B cell (primary cell): ENCODE measurements at places on chromosomes 2 and 18. TPM values are rescaled to one million over a fixed set of nuclear protein-coding genes. Genes with fewer than 3 reads are reported as not detected.

DNA sequence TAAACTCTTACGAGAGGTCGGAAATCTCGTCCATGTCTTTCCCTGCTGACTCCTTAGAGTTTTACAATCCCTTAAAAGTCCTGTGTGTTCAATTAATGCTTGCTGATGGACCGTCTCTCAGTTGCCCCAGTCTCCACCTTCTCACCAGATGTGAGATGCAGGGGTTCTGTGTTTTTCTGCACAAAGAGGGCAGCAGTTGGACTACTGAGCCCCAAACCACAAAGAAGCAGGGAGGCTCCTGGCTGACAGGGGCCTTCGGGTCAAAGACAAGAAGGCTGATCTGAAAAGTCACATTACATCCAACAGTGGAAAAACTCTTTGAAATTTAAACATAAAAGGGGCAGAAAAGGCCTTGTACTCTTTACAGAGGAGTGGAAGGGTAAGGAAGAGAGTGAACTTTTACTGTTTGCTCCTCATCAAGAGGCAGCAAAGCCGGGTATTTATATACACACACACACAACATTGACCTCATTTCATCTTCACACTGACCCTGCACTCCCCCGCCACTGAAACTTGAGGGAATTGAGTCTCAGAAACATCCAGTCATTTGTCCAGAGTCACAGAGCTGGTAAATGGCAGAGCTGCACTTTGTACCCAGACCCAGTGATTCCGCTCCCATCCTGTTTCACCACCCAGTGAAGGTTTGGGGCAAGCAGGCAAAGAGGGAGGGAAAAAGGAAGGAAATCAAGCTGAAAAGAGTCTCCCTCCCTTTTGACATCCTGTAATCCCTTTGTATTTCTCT lies 23.7 kb downstream of the MRPL33 start:
- DNase-seq: no peak
- H3K27me3 ChIP-seq: no peaks in the 10 kb centered on the region
- no peaks in the 10 kb centered on the region for H3K4me1 ChIP-seq
- H3K27ac ChIP-seq: no peak overlapping the region
- H3K36me3 ChIP-seq: no peaks in the 10 kb centered on the region

THSD7B gene
- 0.15 and 0.76 TPM in 2 replicates for total RNA-seq

GRCh38 chr18:68178921-68179320 lies 536.0 kb downstream of the TMX3 start:
- no peak overlapping the region for H3K27ac ChIP-seq
- DNase-seq: no peak
- H3K27me3 ChIP-seq: no peaks in the 10 kb centered on the region
- no peak overlapping the region for H3K4me3 ChIP-seq
- no peaks in the 10 kb centered on the region for H3K4me1 ChIP-seq

- H3K36me3 ChIP-seq: no peaks in the 10 kb centered on the region
- H3K4me1 ChIP-seq: no peaks in the 10 kb centered on the region
- no peaks in the 10 kb centered on the region for H3K27me3 ChIP-seq
- H3K4me3 ChIP-seq: no peak overlapping the region
These were observed 38.6 kb downstream of the MARCO start for GRCh38 chr2:118980573-118980972.

PTH2R gene
- total RNA-seq: 0.73 and 0.84 TPM in 2 replicates

DNA sequence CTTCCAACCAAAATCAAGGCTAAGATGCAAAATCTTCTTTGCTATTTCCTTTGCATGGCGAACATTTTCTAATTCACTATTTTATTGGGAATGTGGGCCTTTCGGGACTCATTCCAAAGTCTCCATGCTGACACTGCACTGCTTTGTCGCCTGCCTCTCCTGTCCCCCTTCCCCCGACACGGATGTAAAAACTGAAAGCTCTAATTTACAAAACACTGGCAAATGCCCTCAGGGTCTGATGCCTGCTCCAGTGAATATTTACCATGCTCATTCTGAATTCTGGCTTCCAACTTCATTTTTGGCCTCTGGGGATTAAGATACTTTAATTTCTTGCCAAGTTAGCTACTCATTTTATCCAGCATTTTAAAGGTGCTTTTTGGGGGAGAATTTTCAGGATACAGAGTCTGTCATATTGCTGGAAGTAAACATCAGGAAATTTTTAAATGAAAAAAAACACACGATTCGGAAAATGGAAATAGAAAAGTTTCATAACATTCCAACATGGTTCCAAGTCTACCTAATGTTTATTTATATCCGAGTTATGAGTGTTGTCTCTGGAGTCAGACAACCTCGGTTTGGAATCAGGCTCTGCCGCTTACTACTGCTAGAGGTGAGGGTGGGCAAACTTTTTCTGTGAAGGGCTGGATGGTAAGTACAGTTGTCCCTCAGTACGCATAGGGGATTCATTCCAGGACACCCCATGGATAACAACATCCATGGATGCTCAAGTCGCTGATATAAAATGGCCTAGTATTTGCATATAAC lies 14.6 kb upstream of the LTBP1 start:
- H3K4me3 ChIP-seq: no peak overlapping the region
- DNase-seq: no peak
- H3K36me3 ChIP-seq: no peaks in the 10 kb centered on the region
- H3K4me1 ChIP-seq: no peaks in the 10 kb centered on the region
- H3K27ac ChIP-seq: no peak overlapping the region
- H3K27me3 ChIP-seq: no peaks in the 10 kb centered on the region

DNA sequence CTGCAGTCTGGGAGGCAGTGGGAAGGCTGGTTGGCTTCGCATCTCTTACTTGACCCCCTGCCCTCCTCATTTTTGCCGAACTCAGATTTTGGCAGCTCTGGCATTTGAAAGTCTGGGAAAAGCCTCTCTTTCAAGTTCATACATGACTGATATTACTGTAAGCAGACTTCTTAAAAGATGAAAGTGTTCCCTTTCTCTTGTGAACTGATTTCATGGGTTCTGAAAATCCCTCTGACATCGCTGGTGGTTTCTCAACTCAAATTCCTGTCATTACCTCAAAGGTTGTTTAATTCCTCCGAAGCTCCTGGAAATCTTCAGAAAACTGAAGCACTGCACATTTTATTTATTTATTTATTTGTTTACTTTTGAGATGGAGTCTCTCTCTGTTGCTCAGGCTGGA lies 16.9 kb upstream of the SLC38A11 start:
- no peaks in the 10 kb centered on the region for H3K27me3 ChIP-seq
- H3K36me3 ChIP-seq: no peaks in the 10 kb centered on the region
- H3K4me1 ChIP-seq: peaks cover 86% of the 10 kb centered on the region
- no peak overlapping the region for H3K4me3 ChIP-seq
- no peak for DNase-seq

- no peaks in the 10 kb centered on the region for H3K27me3 ChIP-seq
- H3K4me1 ChIP-seq: no peaks in the 10 kb centered on the region
- H3K4me3 ChIP-seq: no peak overlapping the region
- H3K27ac ChIP-seq: no peak overlapping the region
These were observed 242.9 kb downstream of the ZNF516 start for GRCh38 chr18:76252139-76252538.

DNA sequence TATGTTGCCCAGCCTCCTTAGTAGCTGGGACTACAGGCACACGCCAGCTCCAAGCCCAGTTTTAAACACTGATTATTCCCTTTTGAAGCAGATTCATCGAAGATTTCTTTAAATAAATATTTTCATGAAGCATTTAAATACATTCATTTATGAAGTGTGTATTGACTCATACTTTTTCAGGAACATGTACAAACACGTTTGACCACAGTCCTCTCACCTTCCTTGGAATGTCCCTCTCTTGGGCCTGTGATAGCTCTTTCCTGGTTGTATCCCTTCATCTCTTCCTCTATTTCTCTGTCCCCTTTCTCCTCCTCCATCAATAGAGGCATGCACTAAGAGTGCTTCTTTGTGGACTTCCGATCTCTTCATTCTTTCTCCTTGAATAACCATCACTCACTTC lies 2.5 kb downstream of the PSTPIP2 start:
- peaks cover 8% of the 10 kb centered on the region for H3K27me3 ChIP-seq
- H3K27ac ChIP-seq: no peak overlapping the region
- no peak overlapping the region for H3K4me3 ChIP-seq
- H3K4me1 ChIP-seq: peaks cover 26% of the 10 kb centered on the region
- DNase-seq: no peak
- no peaks in the 10 kb centered on the region for H3K36me3 ChIP-seq

DNA sequence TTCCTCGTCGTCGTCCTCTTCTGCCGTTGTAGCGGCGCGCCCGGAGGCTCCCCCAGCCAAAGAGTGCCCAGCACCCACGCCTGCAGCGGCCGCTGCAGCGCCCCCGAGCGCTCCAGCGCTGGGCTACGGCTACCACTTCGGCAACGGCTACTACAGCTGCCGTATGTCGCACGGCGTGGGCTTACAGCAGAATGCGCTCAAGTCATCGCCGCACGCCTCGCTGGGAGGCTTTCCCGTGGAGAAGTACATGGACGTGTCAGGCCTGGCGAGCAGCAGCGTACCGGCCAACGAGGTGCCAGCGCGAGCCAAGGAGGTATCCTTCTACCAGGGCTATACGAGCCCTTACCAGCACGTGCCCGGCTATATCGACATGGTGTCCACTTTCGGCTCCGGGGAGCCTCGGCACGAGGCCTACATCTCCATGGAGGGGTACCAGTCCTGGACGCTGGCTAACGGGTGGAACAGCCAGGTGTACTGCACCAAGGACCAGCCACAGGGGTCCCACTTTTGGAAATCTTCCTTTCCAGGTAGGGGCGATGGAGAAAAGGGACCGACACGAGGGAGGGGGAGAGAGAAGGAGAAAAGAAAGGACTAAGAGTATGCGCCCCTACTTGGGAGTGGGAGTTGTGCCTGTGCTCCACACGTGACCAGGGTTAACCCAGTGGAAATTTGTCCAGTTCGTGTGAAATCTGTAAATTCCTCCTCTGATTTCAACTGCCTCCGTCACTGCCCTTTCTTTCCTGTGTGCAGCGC lies 800 bp downstream of the HOXD13 start:
- no peak overlapping the region for H3K4me3 ChIP-seq
- peaks cover 87% of the 10 kb centered on the region for H3K27me3 ChIP-seq
- peaks cover 28% of the 10 kb centered on the region for H3K4me1 ChIP-seq
- H3K36me3 ChIP-seq: no peaks in the 10 kb centered on the region
- peak; percentile 50 for DNase-seq

GRCh38 chr2:85785027-85785822 lies 31.4 kb downstream of the ATOH8 start:
- no peak overlapping the region for H3K27ac ChIP-seq
- H3K36me3 ChIP-seq: no peaks in the 10 kb centered on the region
- no peaks in the 10 kb centered on the region for H3K27me3 ChIP-seq
- DNase-seq: no peak
- no peak overlapping the region for H3K4me3 ChIP-seq
- H3K4me1 ChIP-seq: no peaks in the 10 kb centered on the region

STK39 gene
- total RNA-seq: 14.6 and 15.0 TPM in 2 replicates

DNA sequence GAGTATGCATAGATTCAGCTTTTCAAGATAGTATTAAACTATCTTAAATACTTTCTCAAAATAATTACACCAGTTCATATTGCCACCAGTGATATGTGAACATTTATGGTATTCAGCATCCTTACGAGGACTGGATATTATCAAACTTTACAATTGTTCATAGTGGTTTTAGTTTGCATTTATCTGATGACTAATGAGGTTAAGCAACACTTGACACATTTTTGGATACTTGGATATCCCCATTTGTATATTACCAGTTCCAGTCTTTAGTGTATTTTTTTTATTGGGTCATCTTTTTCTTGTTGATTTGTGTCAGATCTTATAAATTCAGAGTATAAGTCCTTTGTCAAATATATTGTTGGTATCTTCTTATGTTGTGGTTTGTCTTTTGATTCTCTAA lies 128.4 kb downstream of the ASXL3 start:
- H3K4me3 ChIP-seq: no peak overlapping the region
- DNase-seq: no peak
- H3K36me3 ChIP-seq: no peaks in the 10 kb centered on the region
- no peak overlapping the region for H3K27ac ChIP-seq

- no peaks in the 10 kb centered on the region for H3K4me1 ChIP-seq
- H3K27me3 ChIP-seq: no peaks in the 10 kb centered on the region
- no peak overlapping the region for H3K4me3 ChIP-seq
- no peak overlapping the region for H3K27ac ChIP-seq
These were observed 54.8 kb upstream of the STRN start for GRCh38 chr2:37020887-37021796.

AGXT gene
- total RNA-seq: not detected in 2 replicates

- peaks cover 7% of the 10 kb centered on the region for H3K36me3 ChIP-seq
- peaks cover 88% of the 10 kb centered on the region for H3K4me1 ChIP-seq
- H3K4me3 ChIP-seq: no peak overlapping the region
- DNase-seq: peak; percentile 81
- H3K27me3 ChIP-seq: no peaks in the 10 kb centered on the region
- H3K27ac ChIP-seq: peak overlapping the region; percentile 36
These were observed 73.2 kb downstream of the LRRFIP1 start for GRCh38 chr2:237700512-237701032.

DNA sequence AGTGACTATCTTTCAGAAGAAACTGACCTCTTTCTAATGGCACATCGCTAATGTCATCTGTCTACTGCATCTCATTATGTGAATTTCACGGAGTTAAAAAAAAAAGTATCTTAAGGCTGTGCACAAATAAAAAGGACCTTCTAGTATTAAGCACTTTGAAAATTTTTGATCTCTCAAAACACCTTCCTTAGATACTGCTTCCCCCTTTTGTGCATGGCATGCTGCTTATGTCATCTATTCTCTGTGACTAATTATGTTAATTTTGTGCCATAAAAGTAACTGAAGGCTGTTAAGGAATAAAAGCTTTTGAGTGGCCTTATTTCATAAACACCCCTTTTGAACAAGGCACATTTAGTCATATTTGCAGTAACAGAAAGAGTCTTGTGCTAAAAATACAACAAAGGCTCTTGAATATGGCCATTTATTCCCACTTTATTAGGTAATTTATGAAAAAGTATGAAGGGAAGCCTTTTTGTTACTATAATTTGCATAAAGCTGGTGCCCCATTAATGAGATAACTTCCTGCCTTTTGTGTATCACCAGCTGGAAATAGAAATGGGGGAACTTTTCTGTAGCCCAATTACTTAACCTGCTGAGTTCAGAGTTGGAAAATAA lies 1412.0 kb upstream of the ZEB2 start:
- H3K36me3 ChIP-seq: no peaks in the 10 kb centered on the region
- no peaks in the 10 kb centered on the region for H3K4me1 ChIP-seq

MTERF4 gene
- 153 and 159 TPM in 2 replicates for total RNA-seq

- no peaks in the 10 kb centered on the region for H3K27me3 ChIP-seq
- H3K4me3 ChIP-seq: no peak overlapping the region
- H3K27ac ChIP-seq: no peak overlapping the region
- DNase-seq: no peak
- H3K4me1 ChIP-seq: no peaks in the 10 kb centered on the region
These were observed 484.2 kb upstream of the NRP2 start for GRCh38 chr2:205198140-205198525.

PSMA8 gene
- total RNA-seq: 0.91 and 1.0 TPM in 2 replicates

- H3K27me3 ChIP-seq: no peaks in the 10 kb centered on the region
- H3K4me3 ChIP-seq: peak overlapping the region; percentile 10
- H3K27ac ChIP-seq: no peak overlapping the region
- no peaks in the 10 kb centered on the region for H3K36me3 ChIP-seq
- peak; percentile 30 for DNase-seq
These were observed 11.3 kb upstream of the VRK2 start for GRCh38 chr2:58035352-58035751.

- no peak overlapping the region for H3K4me3 ChIP-seq
- peaks cover 11% of the 10 kb centered on the region for H3K4me1 ChIP-seq
- H3K27ac ChIP-seq: no peak overlapping the region
- H3K27me3 ChIP-seq: no peaks in the 10 kb centered on the region
- H3K36me3 ChIP-seq: no peaks in the 10 kb centered on the region
These were observed 72.2 kb upstream of the CYRIA start for GRCh38 chr2:16737812-16738211.

SKA1 gene
- 0.52 and 0.66 TPM in 2 replicates for total RNA-seq

- no peak overlapping the region for H3K27ac ChIP-seq
- no peak for DNase-seq
- H3K4me1 ChIP-seq: no peaks in the 10 kb centered on the region
- H3K4me3 ChIP-seq: no peak overlapping the region
These were observed 88.2 kb downstream of the TMEM163 start for GRCh38 chr2:134630504-134631159.
